ENCODE measurements at places on chromosomes 2 and 18.
A peak's percentile ranks its signal among the peaks of the same experiment; 100 is the strongest.

GRCh38 chr2:108906403-108907077, 82.5 kb downstream of the EDAR start:
- DNase-seq: no peak

DNA sequence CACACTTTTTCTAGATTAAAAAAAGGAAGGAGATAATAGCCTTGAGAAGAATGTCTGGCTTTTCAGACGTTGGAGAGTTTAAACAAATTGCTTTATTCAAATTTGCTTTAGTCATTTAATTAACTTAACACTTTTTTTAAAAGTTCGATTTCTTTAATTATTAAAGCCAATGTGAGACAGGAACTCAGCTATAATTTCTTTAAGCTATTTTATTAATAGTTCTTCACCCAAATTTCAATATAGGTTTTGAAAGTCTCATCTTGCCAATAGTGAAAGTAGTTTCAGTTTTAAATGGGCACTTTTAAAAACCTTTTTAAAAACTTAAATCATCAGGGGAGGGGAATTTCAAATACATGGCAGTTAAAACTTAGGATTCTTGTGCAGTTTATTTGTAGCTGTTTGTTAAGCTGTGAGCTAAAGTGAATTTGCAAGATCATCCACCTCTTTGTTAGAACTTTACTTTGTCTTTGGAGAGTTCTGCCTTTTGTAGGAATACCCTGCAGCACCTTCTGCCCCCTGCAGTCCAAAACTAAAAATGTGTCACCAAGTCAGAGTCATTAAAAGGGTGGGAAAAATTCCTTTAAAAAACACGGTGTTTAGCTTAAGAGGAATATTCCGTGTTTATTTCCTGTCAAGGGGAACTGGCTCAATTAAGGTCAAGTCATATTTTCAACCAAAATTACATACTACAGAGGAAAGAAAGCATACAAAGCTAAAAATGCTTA, 4.6 kb downstream of the TGIF1 start:
- peak; percentile 45 for DNase-seq

DNA sequence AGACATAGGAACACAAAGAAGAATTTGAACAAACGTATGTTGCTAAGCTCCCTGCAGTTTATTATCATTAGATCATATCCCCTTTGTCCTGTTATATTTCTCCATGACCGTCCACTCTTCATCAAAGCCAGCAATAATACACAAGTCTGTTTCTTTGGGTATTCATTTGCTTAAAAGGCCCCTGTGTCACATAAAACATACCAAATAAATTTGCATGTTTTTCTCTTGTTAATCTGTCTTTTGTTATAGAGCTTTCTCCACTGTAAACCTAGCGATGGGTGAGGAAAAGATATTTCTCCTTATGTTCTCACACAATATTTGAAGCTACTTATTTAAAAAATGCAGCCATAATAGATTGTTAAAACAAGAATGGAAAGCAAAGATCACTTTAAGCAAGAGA, 42.9 kb upstream of the REL start:
- DNase-seq: no peak

DNA sequence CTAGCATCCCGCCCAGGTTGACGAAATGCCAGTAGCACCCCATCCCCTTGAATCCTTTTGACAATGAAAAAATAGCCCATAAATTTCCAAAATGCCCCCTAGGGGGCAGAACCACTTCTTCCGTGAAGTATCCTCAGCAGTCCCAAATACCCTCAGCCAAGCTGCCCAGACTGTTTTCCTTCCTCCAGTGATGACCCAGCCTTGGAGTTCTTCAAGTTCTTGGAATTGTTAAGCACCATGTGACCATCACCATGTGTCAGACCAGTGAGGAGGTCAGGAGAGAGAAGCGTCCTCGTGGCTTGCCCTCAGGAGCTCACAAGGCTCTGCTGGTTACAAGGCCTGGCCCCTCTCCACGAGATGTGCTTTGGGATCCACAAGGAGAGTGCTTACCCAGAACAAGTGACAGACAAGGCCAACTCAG, 1.4 kb upstream of the SLC23A3 start:
- peak; percentile 56 for DNase-seq

DNA sequence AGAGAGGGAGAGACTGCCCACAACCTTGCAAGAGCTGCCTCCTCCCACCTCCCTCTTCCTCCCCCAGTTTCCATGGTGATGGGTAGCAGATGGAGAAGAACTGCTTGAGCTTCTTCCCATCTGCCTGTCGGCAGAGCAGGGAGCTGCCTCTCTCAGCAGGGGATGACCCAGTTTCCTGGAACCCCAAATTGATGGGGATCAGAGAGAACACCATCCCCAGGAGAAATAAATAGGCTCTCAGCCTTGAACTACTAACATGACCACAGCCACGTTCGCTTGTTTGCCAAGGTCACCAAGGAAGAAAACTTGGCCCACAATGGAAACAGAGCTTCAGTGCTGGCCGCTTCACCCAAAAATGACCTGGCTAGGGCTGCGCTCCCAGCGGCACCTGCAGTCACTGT, 82.2 kb downstream of the ADD2 start:
- DNase-seq: no peak

GRCh38 chr18:13800505-13801259, 23.3 kb upstream of the MC5R start:
- peak; percentile 84 for DNase-seq

DNA sequence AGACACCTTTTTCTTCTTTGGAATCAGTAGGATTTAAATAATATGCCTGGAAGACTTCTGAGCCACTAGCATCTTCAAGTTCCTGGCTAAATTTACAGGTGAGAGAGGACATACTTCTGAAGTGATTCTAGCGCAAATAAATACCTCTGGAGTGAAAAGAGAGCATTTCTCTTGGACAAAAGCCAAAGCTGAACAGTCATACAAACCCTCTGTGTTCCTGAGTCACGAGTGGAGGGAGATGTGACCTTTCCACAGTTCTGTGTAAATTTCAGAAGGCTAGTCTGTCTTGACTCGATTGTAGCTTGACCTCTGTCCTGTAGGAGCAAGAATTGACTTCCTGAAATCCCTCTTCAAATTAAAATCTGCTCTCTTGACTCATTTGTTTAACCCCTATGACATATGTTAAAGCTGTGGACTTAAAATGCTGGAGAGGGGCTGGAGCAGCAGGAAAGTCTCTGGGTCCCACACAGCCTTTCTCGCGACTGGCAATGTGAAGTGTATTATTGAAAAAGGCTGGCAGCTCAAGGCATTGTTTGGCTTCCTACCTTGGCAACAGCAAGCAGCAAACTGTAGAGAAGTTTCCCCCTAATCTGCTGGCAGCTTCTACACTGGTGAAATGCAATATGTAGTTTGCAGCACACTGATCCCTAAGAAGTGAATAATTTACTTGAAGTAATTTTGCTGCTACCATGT, 79.6 kb upstream of the GCFC2 start:
- no peak for DNase-seq

DNA sequence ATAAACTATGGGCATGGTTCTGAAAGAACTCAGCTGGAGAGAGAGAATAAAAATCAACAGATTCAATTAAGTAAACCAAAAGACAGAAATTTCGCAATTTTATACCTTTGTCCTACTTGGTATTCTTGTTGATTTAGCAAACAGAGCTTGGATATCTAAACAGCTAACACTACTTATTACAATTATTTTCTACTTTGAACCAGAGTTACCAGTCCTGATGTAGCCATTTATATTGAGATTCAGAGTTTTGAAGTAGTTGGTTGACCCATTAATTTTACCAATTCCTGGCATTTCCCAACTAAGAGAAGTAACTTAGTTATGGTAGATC, 48.9 kb downstream of the ASXL2 start:
- DNase-seq: no peak

DNA sequence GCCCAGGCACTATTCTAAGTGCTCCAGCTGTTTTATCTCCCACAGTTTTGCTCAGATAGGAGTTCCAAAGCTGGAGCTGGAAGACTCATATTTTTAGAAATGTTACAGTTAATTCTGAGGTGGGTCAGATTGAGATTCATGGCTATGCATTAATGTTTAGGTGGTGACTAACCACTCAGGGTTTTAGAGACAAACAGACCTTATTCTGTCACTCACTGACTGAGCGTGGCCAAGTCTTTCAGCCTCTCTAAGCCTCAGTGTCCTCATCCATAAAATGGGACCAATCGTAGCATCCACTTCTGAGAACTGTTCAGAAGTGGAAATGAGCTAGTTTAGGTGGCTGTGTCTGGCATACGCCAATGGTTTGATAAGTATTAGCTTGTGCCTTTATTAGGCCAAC, 4.3 kb upstream of the CASP8 start:
- no peak for DNase-seq

GRCh38 chr2:241593271-241593670, 34.7 kb downstream of the BOK start:
- DNase-seq: no peak

DNA sequence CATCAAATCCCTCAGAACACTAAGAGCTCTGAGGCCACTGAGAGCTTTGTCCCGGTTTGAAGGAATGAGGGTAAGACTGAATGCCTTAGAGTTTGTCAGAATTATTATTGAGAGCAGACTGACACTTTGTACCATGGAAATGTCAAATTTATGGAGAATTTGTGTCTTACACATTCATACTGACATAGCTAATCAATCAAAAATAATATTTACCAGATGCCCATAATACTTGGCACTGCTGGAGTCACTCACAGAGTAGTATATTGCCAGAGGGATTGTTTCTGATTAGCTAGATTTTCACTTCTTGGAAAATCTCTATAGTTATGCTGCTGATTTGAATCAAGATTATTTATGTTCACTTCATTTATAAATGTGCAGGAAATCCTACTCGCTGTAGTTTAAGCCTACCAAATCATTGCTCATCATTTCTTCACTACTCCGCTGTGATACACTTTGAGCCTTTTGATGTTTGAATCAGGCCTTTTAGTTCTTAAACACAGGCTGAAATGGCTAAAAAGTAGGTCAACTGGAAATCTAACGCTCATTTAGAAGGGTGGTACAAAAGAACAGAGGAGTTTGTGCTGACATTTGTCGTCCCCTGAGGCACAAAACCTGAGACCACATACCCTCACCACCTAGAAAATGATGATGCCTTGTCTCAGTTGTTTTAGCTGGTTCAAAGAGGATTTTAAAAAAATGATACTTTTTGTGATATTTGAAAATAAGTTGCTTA, 96.1 kb upstream of the CSRNP3 start:
- DNase-seq: no peak

DNA sequence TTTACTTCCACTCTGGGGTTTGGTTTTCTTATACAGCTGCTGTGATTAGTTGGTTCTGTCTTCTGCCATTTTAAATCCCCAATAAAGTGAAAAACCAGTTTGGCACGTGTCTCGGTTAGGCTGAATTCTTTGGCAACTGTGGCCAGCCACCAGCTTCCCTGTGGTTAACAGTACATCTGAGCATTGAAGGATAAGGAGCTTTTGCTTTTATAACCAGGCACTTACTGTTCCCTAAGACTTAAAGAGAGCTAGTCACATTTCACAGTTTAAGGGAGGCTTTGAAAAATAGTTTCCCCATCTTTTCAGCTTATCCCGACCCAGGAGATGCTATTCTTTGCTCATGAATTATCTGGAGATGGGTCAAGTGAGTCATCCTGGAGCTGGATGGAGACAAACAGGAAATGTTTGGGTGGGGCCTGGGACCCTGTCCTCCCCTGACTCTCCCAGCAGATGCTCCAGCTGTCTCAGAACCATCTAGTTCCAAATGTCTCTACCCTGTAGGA, 57.3 kb upstream of the EML6 start:
- peak; percentile 39 for DNase-seq

- DNase-seq: no peak
Observed at GRCh38 chr2:149800624-149801542, 213.3 kb upstream of the MMADHC start.

DNA sequence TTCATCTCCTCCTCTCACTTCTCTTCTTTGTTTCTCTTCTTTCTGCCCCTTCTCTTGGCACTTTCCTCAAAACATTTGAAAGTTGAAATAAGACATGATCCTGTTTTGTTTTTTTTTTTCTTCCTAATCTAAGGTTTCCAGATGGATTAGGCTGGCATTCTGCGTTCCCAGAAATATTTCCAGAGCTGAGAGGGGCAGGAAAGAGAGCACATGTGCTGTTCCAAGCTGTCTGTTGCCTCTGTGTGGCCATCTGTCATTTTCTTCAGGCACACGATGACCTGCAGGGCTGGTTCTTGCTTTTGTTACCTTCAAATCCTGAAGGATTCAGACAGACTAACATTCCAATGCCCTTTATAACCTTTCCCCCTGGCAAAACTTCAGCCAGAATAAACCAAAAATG, 142.9 kb downstream of the RNF144A start:
- no peak for DNase-seq

- DNase-seq: peak; percentile 23
Observed at GRCh38 chr2:179410552-179411356, 146.1 kb upstream of the SESTD1 start.

GRCh38 chr2:10094271-10094814, 14.1 kb upstream of the CYS1 start:
- no peak for DNase-seq

- DNase-seq: no peak
Observed at GRCh38 chr2:207458582-207458981, 71.2 kb upstream of the CREB1 start.

- no peak for DNase-seq
Observed at GRCh38 chr2:187679454-187679853, 125.2 kb upstream of the TFPI start.

GRCh38 chr18:76209597-76209996, 285.4 kb downstream of the ZNF516 start:
- DNase-seq: no peak

GRCh38 chr2:231904161-231904611, 22.0 kb downstream of the NPPC start:
- no peak for DNase-seq

- no peak for DNase-seq
Observed at GRCh38 chr18:62867534-62867933, 152.2 kb downstream of the PHLPP1 start.

GRCh38 chr18:45361125-45361851, 254.0 kb upstream of the SLC14A2 start:
- DNase-seq: no peak

GRCh38 chr2:217610401-217610814, 392.4 kb downstream of the TNS1 start:
- DNase-seq: no peak

DNA sequence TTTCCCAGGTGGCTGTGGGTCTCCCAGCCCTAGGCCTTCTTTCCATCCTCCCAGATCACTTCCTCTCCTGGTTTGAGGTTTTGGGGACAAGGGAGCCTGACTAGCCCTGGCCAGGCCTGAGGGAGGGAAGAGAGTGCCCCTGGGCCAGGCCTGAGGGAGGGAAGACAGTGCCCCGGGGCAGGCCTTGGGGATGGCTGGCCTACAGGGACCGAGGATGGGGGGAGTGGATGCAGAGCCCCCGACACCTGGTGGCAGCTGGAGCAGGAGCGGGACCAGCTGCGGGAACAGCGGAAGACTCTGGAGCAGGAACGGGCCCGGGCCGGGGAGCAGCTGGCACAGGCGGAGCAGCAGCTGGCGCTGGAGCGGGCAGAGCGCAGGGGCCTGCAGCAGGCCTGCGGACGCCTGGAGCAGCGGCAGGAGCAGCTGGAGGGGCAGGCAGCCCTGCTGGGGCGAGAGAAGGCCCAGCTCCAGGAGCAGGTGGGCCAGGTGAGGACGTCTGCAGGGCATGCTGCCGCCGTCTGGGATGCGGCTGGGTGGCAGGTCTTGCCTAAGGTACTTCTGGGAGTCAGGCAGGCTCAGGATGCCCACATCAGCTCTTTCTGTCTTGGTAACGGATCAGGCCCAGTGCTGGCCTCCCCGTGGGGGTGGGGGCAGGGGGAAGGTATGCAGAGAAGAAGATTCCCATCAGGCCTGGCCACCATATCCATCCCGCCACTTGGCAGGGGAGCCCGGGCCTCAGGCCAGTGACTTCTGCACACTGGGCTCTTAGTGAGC, 29.2 kb downstream of the CROCC2 start:
- DNase-seq: no peak

Measured in NCI-H226 (cell line).